CD4-positive, CD25-positive, alpha-beta regulatory T cell (primary cell): ENCODE measurements at places on chromosomes 1 and 21.

- no peak for DNase-seq
Observed at GRCh38 chr1:164683235-164683634, 124.3 kb downstream of the PBX1 start.

DNA sequence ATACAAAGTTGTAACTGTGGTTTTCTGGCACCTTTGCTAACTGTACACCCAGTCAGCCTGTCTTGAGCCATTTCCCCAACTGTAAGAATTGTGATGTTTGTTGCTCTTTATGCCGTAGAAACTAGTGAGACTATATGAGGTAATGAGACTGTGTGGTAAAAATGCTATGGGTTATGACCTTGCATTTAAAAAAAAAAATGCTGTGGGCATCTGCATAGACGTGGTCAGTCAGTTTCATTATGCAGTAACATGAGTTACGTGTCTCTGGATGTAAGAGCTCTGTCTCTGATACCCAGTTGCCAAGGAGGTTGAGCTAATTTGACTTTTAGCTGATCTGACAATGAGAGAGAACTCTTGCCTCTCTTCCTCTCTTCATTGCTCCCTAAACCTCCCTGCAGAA is 80.6 kb upstream of the LAMC2 start:
- no peak for DNase-seq

DNA sequence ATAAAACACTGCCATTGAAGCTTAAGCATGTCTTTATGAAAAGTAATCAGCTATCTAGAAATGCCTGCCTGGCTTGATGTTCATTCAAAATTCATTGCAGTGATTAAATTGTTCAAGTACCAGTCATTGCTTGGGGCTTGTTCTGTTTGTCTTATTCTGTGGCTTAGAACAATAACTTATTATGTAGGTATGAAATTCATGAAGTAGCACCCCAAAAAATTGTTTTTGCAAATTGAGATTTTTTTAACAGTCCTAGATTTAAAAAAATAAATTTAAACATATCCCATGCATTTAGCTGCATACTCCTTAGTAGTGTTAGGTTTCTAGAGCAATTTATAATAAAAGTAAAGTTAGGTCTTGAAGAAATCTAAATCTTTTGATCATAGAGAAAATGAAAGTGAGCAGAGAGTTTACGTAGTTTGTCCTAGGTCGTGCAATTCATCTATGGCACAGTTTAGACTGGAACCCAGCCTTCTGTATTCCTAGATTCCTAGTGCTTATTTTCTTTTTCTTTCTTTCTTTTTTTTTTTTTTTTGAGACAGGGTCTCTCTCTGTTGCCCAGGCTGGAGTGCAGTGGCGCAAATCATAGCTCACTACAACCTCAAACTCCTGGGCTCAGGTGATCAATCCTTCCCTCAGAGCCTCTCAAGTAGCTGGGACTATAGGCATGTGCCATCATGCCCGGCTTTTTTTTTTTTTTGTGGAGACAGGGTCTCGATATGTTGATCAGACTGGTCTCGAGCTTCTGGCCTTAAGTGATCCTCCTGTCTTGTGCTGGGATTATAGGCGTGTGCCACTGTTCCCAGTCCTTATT is 9.3 kb downstream of the MIER1 start:
- peak; percentile 40 for DNase-seq

DNA sequence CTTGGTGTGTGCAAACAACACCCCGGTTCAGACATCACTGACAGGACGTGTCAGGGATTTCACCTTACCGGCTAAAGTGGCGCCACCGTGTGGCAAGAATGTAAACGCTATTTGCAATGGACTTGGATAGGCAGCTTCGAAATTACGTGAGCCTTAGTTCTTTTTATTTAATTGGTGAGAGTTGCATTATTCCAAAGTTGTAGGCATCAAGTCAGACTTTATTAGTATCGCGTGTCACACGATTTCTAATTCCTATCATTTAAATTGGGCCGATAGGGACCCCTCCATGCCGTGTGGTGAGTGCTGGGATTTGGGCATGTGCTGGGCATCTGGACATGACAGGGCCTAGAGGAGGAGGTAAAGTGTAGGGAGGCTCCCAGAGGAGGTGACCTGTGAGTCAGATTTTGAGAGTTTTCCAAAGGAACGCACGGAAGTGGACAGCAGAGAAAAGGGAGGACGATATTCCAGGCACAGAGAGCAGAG is 14.5 kb upstream of the CPT2 start:
- DNase-seq = peak; percentile 72

DNA sequence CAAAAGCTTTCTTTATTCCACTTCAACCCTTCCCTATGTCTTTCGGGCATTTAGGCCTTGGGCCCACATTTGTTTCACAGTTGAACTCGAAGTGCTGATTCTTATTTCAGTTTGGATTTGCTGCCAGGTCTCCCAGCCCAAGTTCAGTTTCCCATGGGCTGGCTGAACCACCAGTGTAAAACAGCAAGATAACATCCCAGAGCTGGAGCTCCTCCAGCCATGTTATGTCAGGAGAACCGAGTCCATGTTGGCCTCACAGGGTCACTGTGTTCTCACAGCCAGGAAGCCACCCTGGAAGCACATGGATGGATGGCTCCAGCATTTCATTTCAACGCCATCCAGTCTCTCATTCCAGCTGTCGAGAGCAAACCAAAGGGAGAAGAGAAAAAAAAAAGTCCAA is 45.2 kb upstream of the RXRG start:
- DNase-seq = no peak

GRCh38 chr1:246215510-246215903 is 291.6 kb downstream of the SMYD3 start:
- DNase-seq = no peak

- no peak for DNase-seq
Observed at GRCh38 chr1:116832308-116832931, 77.3 kb upstream of the PTGFRN start.

- no peak for DNase-seq
Observed at GRCh38 chr1:229340496-229340895, 2.4 kb downstream of the CCSAP start.

DNA sequence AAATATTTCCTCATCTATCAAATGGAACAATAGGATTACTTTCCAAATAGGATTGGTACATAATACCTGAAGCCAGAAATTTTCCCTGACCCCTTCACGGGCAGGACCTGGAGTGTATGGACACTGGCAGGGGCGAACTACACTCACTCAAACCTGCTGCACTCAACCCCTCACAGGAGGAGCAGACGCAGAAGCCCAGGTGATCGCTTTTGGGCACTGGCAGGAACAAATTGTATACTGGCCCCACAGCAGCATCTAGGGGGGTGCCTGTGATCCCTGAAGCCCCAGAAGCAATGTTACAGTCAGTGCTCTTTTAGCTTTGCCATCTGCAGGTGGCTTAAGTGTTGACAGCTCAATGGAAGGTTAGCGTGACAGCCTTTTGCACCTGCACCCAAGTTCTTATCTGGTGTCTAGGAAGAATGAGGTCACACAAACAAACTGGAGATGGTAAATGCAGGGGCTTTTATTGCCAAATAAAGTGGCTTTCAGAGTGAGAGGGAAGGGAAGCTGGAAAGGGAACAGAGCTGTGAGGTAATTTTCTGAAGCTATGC is 199.2 kb upstream of the NEGR1 start:
- DNase-seq = no peak

- DNase-seq = no peak
Observed at GRCh38 chr1:244583358-244583982, 69.5 kb upstream of the DESI2 start.

DNA sequence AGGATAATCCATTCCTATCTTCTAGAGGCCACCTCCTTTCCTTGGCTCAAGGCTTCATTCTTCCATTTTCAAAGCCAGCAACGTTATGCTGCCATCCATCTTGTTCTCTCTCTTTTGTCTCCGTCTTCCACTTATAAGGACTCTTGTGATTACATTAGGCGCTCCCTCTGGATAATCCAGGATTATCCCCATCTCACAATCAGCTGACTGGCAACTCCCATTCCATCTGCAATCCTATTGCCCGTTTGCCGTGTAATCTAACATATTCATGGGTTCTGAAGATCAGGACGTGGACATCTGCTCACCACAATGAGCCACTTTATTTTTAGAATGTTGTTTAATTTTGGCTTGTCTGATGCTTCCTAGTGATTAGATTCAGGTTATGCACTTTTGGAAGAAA is 89.3 kb downstream of the EBNA1BP2 start:
- no peak for DNase-seq

DNA sequence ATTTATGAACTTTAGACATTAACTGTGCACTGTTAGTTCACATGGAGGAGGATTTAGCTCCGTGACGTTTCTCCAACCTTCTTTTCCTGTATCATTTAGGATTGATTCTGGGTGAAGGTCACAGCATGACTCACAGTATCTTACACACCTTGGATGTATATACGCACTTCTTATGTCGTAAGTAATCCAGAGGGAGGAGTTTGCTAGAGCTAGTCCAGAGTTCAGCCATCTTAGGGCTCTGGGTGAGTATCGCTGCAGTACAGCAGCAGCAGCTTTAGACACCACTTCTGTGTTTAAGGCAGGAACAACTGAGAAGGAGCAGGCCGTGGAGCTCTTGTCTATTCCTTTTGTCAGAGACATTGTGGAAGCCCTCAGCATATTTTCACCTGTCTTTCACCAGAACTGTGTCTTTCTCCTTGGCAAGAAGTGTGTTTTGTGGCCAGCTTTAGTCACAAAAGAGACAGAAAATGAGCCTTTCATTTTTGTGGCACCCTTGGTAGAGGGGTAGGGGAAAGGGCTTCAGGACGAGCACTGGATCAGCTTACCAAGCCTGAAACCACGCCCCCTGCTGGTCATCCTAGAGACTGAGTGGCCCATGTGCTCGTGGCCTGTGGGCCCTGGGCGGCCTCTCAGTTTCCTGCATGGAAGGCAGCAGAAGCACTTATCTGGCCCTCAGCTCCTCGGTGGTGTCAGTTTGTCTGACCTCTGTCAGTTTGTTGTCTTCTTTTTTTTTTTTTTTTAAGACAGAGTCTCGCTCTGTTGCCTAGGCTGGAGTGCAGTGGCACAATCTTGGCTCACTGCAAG is 64.0 kb downstream of the ADARB1 start:
- DNase-seq = peak; percentile 57

DNA sequence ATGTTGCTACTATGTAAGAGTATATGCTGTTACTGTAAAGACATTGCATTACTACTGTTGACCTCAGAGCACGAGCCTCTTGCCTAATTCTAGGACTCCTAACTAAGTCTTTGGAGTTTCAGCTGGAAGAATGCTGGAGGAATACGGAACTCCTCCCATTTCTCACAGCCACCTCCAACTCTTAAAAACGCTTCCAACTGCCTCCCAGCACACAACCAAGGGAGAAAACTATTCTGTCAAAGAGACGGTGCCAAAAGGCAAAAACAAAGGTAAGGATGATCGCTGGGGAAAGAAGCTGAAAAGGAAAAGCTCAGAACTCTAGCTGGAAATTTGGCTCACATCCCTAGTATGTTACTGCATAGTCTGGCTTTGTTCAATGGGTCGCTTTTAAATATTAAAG is at the start of gene FMO2:
Gene FMO2, plus strand, starts transcription at position 210 of the 400 bp plus-strand sequence. CDS start 414 bp downstream, outside the sequence.
- no peak for DNase-seq

- DNase-seq = peak; percentile 32
Observed at GRCh38 chr1:201025571-201026002, 2.1 kb upstream of the KIF21B start.
